Ascending aorta (tissue), 2 donors: ENCODE measurements at places on chromosomes 16 and 17. TPM values are rescaled to one million over a fixed set of nuclear protein-coding genes. Genes with fewer than 3 reads are reported as not detected.

The UNC13D gene
- 33.1 TPM for total RNA-seq

The MEIOB gene
- total RNA-seq = not detected

The SRP68 gene
- 15.6 TPM for total RNA-seq

DNA sequence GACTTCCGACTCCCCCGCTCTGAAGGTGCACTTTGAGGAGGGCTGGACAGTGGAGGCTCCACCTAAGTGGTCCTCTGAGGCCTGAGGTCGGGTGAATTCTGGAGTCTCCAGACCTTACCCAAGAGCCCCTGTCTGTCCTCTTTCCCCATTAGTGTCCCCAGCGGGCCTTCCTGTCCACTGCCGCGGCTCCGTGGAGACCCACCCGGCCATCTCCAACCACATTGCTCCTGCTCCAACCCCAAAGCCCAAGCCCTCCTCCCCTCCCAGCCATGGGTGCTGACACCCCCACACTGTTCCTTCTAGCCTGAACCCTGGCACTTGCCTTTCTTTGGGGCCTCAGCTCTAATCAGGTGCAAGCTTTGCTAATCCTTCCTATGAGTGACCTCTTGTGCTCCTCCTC lies 283.1 kb upstream of the TNRC6C start:
- DNase-seq = no peak

- DNase-seq = no peak
Observed at GRCh38 chr17:61279476-61280145, 120.0 kb upstream of the TBX2 start.

GRCh38 chr16:65981057-65981456 lies 385.4 kb upstream of the CDH5 start:
- DNase-seq = no peak

GRCh38 chr16:72884037-72884436 lies 163.9 kb downstream of the ZFHX3 start:
- no peak for DNase-seq

- DNase-seq = no peak
Observed at GRCh38 chr16:19290860-19291259, 5.3 kb downstream of the CLEC19A start.

DNA sequence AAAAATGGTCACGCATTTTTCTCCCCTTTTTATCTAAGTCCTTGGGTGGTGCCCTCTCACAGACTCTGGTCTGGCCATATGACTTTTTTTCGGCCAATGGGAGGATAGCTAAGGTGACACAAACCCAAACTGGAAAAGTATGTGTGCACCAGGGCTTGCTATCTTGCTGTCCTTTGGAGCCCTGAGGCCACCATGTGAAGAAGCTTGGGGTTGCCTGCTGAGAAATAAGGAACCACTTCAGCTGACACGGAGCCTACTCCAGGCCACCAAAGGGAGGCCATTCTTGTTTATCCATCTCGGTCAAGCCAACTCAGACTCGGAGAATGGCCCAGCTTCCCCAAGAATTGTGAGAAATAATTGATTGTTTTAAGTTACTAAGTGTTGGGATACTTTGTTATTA lies 111.4 kb upstream of the ZFHX3 start:
- DNase-seq = no peak

GRCh38 chr17:49748791-49749190 lies 15.1 kb downstream of the FAM117A start:
- no peak for DNase-seq

GRCh38 chr16:84498223-84498610 lies 6.2 kb downstream of the MEAK7 start:
- no peak for DNase-seq
